HTR-8/SVneo (cell line): ENCODE measurements at places on chromosomes 11 and 22.

- DNase-seq: no peak
These were observed 3.9 kb downstream of the IFITM10 start for GRCh38 chr11:1746511-1746931.

GRCh38 chr11:10653946-10654810 lies 39.4 kb downstream of the IRAG1 start:
- peak; percentile 50 for DNase-seq

- no peak for DNase-seq
These were observed 8.8 kb downstream of the KREMEN1 start for GRCh38 chr22:29081517-29082236.

- DNase-seq: no peak
These were observed 732.5 kb downstream of the DLG2 start for GRCh38 chr11:84894666-84895065.

DNA sequence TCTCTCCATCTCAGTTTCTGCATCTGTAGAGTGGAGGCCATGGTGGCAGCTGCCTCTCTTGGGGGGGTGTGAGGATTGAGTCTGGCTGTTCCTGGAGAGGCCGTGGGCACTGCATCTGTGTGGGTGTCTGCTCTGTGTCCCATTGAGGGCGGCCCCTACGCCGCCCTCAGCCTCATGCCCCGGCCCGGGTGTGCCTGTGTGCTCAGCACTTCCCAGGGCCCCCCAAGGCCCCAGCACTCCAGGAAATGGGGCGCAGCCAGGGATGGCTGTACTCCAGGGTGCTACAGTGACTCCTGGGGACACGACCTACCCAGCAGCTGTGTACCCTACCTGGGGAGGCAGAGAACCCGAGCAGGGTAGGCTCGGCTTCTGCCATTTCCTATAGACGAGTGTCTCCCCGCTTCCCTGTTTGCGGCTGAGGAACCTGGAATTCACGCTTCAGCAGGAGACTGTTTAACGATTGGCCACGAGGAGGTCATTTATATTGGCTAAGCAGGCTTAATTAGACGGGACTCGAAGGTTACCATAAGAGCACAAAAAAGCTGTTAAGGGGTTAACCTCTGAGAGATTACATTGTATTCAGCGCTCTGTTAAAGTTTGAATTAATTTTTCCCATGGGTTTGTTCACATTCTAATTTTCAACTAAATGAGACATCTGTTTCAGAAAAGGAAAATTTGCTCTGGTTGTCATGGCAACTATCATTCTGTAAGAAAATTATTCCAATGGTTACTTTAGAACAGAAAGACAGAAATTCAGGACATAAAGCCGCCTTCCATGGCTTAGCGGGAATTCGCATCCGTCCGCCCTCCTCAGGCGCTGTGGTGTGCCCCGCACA lies 76.4 kb downstream of the MPPED1 start:
- no peak for DNase-seq

GRCh38 chr22:25494774-25495173 lies 69.7 kb upstream of the GRK3 start:
- no peak for DNase-seq

GRCh38 chr22:50252082-50253045 lies 1.3 kb upstream of the HDAC10 start:
- no peak for DNase-seq

DNA sequence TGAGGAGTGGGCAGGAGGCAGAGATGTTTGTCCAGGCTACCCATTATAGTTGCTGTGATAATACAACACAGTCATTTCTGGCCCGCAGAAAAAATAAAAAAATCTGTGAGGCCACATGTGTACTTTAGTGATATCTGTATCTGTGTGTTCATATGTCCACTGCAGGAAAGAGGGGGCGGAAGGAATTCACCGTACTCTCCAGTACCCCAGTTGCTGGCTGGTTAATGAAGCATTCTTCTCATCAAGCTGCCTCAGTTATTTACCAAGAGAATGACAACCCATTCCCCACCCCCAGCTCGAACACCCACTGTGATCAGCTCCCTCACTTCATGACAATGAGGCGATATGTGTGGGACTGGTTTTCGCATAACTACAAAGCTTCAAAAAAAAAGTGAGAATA lies 309.3 kb downstream of the SOX6 start:
- no peak for DNase-seq

- DNase-seq: no peak
These were observed 104.5 kb downstream of the NTM start for GRCh38 chr11:131474947-131475346.

- no peak for DNase-seq
These were observed 30.8 kb upstream of the SORL1 start for GRCh38 chr11:121421149-121421901.

DNA sequence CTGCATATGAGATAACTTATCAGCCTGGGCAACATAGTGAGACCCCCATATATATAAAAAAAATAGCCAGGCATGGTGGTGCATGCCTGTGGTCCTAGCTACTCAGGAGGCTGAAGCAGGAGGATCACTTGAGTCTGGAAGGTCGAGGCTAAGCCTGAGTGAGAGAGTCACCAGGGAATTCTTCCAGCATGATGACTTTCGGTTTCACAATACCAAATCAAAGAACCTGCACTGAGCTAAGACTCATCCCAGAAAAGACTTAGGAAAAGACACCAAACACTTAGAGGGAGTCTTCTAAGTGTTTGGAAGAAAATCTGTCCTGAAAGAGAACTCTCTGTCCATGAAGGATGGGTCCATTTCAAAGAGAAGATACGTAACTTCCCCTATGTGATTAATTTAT lies 12.7 kb downstream of the STK33 start:
- DNase-seq: no peak

- no peak for DNase-seq
These were observed 49.0 kb downstream of the CTSC start for GRCh38 chr11:88288560-88288959.

DNA sequence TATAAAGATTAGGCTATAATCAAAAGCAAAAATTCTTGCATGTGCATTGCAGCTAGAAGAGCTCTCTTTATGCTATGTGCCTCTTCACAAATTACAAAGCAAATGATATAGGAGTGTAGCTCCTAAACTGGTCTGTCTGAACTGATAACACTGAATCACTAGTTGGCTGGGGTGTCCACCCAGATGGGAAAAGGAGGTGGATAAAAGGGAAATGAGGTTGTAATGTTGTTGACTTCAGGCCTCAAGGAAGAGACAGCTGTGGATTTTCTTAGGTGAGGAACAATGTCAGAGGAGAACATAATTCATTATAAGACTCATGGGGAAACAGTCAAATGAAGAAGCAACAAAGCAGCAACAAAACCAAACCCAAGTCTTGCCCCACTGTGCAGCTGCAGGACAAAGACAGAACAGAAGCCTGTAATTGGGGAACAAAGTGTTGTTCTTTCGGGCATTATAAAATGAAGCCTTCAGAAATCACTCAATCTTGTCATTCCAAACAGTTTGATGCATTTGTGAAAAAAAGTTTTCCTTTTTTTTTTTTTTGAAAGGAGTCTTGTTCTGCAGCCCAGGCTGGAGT lies 130.1 kb upstream of the DDI1 start:
- DNase-seq: no peak

DNA sequence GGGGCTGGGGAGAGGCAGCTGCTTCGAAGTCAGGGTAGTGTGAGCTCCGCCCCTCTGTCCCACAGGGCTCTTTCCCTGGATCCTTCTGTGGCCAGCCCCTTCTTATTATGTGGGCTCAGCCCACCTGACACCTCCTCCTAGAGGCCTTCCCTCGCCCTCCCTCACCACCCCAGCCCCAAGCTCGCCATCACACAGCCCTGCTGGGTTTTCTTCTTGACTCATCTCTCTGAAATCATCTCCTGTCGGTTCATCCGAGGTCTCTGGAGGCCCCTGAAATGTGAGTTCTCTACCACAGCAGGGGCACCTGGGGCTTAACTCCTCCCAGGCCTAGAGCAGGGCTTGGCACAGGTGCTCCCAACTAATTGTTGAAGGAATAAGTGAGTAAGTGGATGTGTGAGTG lies 65.2 kb downstream of the CACNA1I start:
- DNase-seq: no peak

DNA sequence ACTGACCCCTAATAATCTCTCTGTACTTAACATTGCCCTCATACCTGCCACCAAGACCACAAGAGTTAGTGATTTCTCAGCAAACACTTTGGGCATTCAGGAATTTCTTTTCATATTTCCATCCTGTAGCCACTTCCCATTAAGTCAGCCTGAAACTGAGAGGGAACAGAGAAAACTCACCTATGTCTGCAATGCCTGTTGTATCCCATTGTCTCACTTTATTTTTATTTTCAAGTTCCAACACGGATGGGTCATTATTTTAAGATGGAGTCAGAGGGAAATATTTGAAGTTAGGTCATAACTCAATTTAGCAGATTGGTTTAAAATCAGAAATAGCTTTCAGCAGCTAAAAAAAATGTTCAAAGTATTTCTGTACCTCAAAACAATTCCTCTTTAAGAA lies 937.8 kb upstream of the CHORDC1 start:
- no peak for DNase-seq

GRCh38 chr11:111521135-111521534 lies 6.6 kb downstream of the HOATZ start:
- no peak for DNase-seq

- DNase-seq: no peak
These were observed 17.6 kb downstream of the FDX1 start for GRCh38 chr11:110447343-110447742.

GRCh38 chr11:35242412-35243242 lies 103.7 kb downstream of the CD44 start:
- no peak for DNase-seq

DNA sequence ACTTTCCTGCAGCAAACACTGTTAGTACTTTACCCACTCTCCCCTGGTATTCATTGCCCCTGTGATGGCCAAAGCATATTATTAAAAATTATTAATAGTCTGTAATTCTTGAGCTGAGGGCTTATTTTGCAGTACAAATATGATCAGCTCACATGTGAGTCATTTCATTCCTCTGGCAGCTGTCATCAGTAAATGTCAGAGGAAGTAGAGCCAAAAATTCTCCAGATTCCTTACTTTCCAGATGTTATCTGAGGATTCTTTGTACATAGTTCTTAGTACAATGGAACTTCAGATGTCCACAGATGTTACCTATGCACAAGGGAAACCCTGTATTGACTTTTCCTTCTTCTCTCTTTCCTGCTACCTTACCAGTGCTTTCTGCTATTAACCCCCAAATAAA lies 12.5 kb downstream of the OR5B3 start:
- DNase-seq: peak; percentile 61

- DNase-seq: no peak
These were observed 115.2 kb upstream of the TIMP3 start for GRCh38 chr22:32686354-32686753.

DNA sequence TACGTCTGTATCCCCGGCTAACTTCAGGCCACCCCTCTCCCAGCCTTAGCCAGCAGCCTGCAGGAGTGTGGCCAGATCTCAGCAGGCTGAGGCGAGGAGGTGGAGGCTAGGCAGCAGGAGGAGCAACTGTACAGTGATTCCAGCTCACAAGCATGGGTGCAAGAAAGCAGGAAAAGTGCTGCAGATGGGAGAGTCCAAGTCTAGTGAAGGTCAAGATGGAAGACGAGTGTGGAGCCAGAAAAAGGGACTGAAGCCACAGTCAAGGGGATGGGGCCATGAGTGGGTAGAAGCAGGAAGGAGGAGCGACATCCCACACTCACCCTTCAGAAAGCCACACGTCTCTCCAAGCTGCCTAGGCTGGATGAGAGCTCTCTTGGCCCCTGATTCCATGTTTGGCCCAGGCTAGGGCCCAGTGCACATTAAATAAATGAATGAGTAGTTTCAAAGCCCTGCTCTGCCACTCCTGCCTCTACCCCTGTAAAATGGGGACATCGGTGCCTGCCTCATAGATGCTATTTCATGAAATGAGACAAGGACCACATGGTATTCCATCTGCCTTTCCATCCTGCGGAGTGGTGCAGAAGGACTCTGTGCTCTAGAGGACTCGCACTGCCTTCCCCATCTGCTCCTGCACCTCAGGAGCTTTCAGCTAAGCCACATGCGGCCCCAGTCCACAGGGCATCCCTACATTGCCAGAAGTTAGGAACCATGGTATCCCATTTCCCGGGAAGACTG lies 2.9 kb downstream of the YDJC start:
- no peak for DNase-seq

DNA sequence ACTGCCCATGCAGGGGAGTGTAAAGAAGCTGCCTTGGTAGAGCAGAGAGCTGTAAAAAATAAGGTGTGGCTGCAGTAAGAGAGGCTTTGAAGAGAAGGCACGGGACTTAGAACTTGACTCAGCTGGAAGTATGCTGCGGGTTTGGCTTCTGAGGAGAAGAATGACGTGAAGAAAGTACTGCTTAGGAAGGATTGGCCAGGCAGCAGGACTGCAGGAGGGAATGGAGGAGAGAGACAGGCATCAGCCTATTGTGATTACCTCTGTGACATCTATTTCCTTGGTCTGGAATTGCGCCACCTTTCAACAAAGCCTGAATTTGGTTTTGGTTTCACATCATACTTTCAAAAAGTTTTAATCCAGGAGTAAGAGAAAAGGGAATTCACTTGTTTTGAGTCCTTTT lies 22.5 kb downstream of the PRRG4 start:
- DNase-seq: no peak

- DNase-seq: no peak
These were observed 36.9 kb downstream of the CNTF start for GRCh38 chr11:58659404-58659803.

- DNase-seq: no peak
These were observed 488.6 kb downstream of the METTL15 start for GRCh38 chr11:28596816-28597215.

GRCh38 chr11:117409511-117409910 lies 81.9 kb downstream of the CEP164 start:
- DNase-seq: no peak

DNA sequence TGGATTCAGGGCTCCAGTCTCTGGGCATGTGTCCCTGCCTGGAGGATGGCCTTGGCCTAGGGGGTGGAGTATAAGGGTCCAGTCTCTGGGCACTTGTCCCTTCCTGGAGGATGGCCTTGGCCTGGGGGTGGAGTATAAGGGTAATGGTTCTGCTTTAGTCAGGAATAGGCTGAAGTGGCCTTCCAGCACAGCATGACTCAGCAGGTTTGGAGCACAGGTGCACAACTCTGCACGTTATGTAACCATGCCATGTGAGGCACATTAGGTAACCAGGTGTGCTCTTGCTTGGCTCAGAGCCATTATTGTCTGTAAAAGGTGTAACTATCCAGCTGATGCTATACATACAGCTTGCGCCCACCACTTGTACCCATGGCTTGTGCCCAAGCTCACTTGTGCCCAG lies 48.4 kb upstream of the POLD3 start:
- no peak for DNase-seq

DNA sequence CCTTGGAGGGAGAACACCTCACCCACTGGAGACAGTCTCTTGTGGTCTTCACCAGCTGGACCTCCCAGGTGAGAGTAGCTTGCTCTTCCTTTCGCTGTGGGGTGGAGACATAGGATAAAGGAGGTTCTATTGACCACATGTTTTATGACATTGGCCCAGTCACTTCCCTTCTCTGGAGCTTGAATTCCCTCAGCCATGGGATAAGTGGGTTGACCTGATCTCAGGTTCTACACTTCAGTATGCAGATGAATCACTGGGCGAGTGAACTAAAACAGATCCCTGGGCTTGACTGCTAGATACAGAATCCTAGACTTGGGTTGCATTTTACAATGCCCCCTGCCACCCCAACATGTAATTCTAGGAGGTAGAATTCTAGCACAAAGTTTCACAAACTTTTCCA lies 54.8 kb upstream of the PRSS23 start:
- no peak for DNase-seq

GRCh38 chr22:36252754-36253522 lies at the start of gene APOL1:
APOL1 (plus strand) TSS chr22:36253133; CDS start chr22:36254956, 1,823 bp downstream.
- no peak for DNase-seq

- DNase-seq: peak; percentile 72
These were observed 49.1 kb downstream of the MICAL2 start for GRCh38 chr11:12159351-12160099.
